ENCODE measurements at places on chromosomes 11 and 22.
A peak's percentile ranks its signal among the peaks of the same experiment; 100 is the strongest.

DNA sequence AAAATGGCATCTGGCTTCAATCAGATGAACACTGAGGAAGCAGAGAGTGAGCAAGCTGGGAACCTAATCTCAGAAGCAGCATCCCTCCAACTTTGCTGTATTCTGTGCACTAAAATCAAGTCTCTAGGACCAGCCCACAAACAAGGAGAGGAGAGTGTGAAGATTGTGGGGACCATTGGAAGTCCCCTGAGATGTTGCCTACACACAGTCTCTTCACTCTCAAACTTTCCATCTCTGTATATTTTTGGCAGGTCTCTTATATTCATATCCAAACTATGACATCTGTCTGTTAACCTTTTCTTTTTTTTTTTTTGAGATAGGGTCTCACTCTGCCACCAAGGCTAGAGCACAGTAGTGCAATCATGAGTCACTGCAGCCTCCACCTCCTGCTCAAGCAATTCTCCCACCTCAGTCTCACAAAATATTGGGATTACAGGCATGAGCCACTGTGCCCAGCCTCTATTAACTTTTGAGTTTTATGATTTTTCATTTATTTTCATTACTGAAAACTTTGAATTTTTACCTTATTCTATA, 1096.4 kb downstream of the TBC1D22A start:
- DNase-seq: no peak

- DNase-seq: no peak
Observed at GRCh38 chr22:42286205-42286604, 15.8 kb upstream of the TCF20 start.

DNA sequence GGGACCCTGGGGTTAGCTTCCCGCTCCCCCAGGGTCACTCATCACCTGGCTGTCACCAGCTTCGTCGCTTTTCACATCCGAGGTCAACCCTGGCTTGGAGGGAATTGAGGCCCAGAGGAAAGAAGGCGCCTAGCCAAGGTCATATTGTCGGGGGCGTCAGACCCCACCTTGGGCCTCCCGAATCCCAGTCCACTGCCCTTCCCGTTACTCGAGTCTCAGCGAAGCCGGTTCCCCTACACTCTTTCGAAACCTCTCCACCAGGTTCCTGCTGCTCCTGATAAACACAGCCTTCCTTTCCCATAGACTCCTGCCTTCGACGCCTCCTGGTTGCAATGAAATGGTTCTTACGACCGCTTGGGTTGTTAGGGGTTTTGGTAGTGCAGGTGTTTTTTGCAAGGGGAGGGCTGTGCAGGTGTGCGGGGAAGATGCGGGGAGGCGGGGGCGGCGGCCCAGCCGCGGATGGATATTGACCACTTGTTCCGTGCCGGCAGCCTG, 642 bp downstream of the NAA40 start:
- DNase-seq: peak; percentile 41

- DNase-seq: no peak
Observed at GRCh38 chr11:31651208-31651607, 141.6 kb downstream of the ELP4 start.

Data from dermis blood vessel endothelial cell (primary cell).